ENCODE measurements at places on chromosomes 3 and 15. TPM values are rescaled to one million over a fixed set of nuclear protein-coding genes. Genes with fewer than 3 reads are reported as not detected.

- peaks cover 12% of the 10 kb centered on the region for H3K4me1 ChIP-seq
- H3K36me3 ChIP-seq = peaks cover 1% of the 10 kb centered on the region
- H3K27ac ChIP-seq = no peak overlapping the region
- no peaks in the 10 kb centered on the region for H3K27me3 ChIP-seq
- no peak for DNase-seq
Observed at GRCh38 chr3:11580645-11581044, 63.1 kb downstream of the VGLL4 start.

DNA sequence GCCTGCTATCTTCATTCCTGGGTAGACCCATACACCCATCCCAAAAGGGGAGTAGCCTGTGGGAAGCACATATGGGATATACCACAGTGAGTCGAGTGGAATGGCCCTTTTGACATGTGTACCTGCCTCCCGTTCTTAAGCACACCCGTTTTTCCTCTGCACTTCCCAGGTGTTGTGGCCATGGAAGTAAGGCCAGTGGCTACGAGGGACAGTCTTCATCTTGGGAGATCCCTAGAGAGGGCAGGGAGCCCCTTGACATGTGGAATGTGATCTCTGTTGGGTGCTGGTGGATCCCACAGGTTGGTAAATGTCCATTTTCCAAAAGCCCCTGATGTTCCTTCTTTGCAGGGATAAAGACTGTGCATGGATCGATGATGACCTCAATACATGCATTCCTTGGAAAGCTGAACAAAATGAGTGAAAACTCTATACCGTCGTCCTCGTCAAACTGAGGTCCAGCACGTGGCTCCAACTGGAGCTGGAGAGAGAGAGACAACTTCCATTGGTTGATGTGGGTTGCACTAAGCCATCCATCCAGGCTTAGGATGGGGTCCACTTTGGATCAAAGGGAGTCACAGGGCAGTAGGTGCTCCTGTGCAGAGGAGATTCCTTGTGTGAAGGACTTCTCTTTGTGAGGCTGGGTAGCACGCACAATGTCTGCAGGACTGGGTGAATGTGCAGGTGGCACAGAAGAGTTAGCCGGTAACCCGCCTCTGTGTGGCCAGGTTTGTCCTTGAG, 136.8 kb downstream of the SNRPN start:
- H3K4me1 ChIP-seq = no peaks in the 10 kb centered on the region
- H3K27me3 ChIP-seq = no peaks in the 10 kb centered on the region
- peaks cover 87% of the 10 kb centered on the region for H3K36me3 ChIP-seq
- H3K4me3 ChIP-seq = no peak overlapping the region
- no peak overlapping the region for H3K27ac ChIP-seq
- DNase-seq = no peak

GRCh38 chr3:9270704-9271103, 21.3 kb upstream of the SRGAP3 start:
- H3K36me3 ChIP-seq = no peaks in the 10 kb centered on the region
- no peaks in the 10 kb centered on the region for H3K27me3 ChIP-seq
- H3K27ac ChIP-seq = no peak overlapping the region
- H3K4me3 ChIP-seq = no peak overlapping the region

DNA sequence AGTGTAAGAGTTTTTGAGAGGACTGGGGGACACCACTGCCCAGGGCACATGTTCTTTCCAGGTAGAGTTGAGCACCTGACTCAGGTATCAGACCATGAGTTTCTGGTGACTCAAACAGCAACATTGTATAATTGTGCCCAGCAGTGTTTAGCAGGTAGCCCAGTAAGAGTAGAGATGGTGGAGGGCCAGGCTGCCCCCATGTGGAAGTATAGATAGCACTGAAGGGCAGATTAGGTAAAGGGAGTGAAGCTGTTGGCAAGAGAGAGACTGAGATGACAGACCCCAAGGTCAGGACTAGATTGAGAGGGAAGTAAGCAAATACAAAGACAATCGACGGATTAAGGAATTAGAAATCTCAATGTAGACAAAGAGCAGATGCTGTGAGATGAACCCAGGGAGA, 74.6 kb downstream of the TRIM42 start:
- H3K4me3 ChIP-seq = no peak overlapping the region
- H3K36me3 ChIP-seq = no peaks in the 10 kb centered on the region
- H3K4me1 ChIP-seq = no peaks in the 10 kb centered on the region

GRCh38 chr3:43759938-43760337, 69.2 kb downstream of the ABHD5 start:
- no peaks in the 10 kb centered on the region for H3K27me3 ChIP-seq
- no peaks in the 10 kb centered on the region for H3K36me3 ChIP-seq
- H3K27ac ChIP-seq = peak overlapping the region; percentile 86
- no peak overlapping the region for H3K4me3 ChIP-seq
- H3K4me1 ChIP-seq = peaks cover 47% of the 10 kb centered on the region

DNA sequence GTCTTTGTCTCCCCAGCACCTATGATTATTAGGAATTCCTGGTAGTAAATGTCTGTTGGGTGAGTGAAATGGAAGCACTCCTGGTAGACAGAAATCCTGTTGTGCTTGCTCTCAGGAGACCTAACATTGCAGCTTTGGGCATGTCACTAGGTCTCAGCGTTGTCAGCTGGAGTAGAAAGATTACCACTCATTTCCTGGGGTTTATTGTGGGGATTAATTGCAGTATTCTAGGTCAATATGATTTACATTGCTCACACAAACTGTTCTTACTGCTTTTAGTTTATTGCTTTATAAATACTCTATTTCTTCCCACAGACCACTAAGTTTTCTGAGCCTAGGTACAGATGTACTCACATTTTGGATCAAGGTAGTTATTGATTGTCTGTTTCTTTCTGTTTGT, 5.1 kb downstream of the TSEN2 start:
- H3K36me3 ChIP-seq = peaks cover 28% of the 10 kb centered on the region
- H3K27me3 ChIP-seq = no peaks in the 10 kb centered on the region
- no peak overlapping the region for H3K4me3 ChIP-seq
- no peak for DNase-seq

DNA sequence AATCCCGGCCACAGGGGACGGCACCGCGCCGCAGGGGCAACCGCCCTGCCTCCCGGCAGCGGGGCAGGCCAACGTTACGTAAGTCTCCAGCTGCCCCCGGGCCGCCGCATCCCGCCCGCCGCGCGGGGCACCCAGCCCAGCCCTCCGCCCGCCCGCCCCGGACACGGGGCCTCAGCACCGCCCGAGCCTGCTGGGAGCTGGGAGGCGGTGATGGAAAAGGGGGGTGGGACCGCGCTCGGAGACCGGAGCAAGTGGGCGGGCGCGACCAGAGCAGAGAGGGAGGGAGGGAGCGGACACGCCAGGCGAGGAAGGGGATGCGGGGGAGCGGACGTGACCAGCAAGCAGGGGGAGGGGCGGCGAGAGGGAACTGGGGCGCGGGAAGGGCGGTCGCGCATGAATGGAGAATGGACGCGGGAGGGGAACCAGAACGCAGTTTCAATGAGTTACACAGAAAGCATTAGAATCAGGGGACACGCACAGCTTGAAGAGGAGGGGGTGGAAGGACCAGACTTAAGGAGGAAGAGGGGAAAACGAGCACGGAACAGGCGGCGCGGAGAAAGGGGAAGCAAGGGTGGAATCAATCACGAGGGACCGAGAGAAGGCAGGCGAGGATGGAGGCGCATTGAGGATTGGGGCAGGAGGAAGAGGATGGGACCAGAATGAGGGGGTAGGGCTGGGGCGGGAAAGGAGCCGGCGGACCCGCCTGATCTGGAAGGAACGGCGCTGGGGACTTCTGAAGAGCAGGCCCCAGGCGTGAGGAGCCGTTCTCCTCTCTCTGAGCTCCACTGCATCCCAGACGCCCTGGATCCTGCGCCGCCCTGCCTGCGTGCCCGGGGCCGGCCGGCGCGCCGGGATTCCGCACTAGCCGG, 559 bp downstream of the PKM start:
- H3K4me3 ChIP-seq = peak overlapping the region; percentile 85
- DNase-seq = peak; percentile 85
- peaks cover 33% of the 10 kb centered on the region for H3K4me1 ChIP-seq

DNA sequence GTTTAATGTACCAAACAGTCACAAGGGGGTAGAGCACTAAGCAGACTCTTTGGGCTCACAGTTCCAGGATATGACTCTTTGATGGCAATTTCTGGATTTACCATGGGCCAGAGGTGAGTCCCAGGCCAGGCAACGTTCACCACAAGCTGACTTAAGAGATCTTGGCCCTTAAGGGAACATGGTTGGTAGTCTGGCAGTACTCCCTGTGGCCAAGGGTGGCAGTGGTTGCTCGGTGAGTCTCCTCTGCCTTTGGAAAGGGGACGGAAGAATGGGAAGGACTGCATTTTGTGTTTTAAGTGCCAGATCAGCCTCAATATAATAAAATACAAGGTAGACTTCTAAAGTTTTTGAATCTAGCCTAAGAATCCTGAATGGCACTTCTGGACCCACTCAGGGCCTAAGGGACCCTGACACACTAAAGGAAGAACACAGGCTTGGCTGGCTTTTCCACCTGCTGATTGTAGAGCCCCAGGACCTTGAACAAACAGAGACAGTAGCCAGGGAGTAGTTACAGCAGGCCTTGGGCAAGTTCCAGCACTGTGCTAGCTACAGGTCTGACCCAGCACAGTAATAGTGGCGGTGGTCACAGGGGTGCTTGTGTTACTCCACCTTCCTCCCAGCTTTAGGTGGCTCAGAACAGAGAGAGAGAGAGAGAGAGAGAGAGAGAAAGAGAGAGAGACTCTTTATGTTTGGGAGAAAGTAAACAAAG, 730.7 kb upstream of the ALCAM start:
- no peak for DNase-seq
- H3K4me3 ChIP-seq = no peak overlapping the region
- H3K27me3 ChIP-seq = no peaks in the 10 kb centered on the region
- H3K4me1 ChIP-seq = no peaks in the 10 kb centered on the region
- H3K36me3 ChIP-seq = no peaks in the 10 kb centered on the region
- H3K27ac ChIP-seq = no peak overlapping the region

DNA sequence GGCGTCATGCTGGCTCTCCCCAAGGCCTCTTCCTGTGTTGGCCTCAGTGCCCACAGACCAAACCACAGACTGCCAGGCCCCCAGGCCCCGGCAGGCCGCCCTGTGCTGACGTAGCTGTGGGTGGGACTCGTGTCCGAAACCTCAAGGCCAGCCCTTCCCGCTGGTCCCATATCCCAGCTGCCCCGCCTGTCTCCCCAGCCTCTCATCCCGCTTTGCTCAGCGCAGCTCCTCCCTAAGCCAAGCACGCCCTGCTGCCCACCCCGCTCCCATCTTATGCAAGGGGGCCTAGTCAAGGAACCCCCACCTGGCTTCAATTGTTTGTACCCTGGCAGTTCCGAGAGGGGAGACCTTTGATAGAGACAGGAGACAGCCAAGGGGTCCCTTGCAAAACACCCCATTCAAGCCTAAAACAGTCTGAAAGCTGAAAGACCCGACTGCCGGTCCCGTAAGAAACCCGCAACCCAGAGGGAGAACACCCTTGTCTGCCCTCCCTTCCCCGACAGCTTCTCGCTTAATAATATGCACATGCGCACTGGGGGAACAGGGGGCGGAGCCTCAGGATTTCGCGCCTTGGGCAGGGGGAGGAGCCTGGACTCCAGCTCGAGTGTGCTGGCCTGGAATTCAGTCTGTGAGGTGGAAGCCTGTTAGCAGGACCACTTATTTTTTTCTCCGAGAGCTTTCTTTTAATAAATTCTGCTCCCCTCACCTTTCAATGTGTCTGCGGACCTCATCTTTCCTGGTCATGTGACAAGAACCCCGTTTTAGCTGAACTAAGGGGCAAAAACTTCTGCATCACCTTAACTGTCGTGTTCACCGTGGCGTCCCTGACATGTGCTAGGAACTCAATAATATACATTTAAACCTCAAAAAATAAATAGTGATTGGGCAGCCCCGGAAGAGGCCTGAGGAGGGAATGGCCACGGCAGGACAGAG, 17.2 kb downstream of the TNFAIP8L3 start:
- H3K36me3 ChIP-seq = no peaks in the 10 kb centered on the region
- H3K27me3 ChIP-seq = no peaks in the 10 kb centered on the region
- peak overlapping the region; percentile 42 for H3K4me3 ChIP-seq
- DNase-seq = peak; percentile 68

DNA sequence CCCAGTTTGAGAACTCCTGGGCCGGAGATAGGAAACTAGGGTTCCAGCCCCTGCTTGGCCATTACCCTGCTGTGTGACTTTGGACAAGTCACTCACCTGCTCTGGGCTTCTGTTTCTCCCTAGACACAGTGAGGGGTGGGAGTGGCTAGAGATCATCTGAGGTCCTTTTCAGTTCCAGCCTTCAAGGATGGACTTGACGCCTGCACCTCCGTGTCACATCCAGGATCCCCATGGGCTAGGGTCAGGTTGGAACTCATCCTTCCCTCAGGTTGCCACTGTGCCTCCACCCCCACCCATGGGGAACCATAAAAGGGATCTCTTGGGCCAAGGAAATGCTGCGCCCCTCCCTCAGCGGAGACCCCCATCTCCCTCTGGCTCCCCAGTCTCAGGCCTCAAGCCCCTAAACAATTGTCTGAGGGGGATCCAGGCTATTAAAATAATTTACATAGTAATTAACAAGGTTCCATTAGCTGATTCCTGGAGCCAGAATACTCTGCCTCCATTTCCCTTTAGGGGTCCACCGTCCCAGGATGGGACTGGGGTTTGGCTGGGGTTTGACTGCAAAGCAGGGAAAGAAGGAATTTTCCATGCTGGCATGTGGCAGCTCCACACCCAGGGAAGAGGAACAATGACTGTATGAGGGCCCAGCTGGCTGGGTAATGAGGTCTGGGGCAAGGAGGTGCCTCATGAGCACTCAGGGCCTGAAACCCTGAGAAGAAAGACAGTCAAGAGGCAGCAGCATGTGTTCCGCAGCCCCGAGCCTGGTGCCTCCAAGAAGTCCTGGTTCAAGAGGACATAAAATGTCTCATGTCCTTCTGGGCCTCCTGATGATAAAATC, 177.7 kb downstream of the SMAD6 start:
- H3K36me3 ChIP-seq = no peaks in the 10 kb centered on the region
- H3K4me1 ChIP-seq = peaks cover 3% of the 10 kb centered on the region
- H3K27me3 ChIP-seq = peaks cover 5% of the 10 kb centered on the region
- no peak for DNase-seq

DNA sequence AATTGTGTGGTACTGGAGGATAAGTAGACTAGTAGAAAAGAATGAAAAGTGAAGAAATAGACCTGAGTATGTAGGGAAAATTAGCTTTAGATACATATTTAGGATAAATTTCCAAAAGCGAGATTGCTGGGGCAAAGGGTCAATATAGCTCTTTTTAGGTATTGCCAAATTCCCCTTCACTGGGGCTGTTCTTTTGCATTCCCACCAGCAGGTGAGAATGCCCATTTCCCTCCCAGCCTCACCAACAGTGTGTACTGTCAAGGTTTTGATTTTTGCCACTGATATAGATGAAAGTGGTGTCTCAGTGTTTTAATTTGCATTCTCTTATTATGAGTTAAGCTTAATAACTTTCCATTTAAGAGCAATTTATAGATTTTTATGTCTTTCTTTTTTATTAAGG, 35.7 kb upstream of the BHLHE40 start:
- no peaks in the 10 kb centered on the region for H3K4me1 ChIP-seq
- H3K4me3 ChIP-seq = no peak overlapping the region

DNA sequence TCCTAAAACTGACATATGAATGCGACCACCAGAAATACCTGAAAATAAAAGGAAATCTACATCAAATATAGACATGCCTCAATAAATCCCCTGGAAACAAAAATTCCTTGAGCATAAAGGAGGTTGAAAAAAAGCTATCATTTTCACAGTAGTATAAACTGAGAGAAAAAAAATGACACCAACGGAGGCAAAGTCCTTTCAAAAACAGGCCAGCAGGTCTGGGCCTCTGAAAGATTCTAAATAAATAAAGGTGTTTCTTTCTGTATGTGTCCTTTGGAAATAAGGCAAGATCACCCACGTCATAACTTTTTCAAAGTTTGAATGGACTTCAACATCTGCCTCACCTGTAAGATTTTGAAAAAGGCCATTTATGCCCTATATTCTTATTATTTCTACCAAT, 5.0 kb downstream of the CLPX start:
- DNase-seq = no peak
- H3K4me3 ChIP-seq = no peak overlapping the region
- no peak overlapping the region for H3K27ac ChIP-seq
- peaks cover 6% of the 10 kb centered on the region for H3K4me1 ChIP-seq
- H3K36me3 ChIP-seq = peaks cover 33% of the 10 kb centered on the region

C15orf62 gene
- 5.4 TPM for polyA plus RNA-seq

ARGFX gene
- not detected for polyA plus RNA-seq

TGM5 gene
- 0.03 TPM for polyA plus RNA-seq

ZNF774 gene
- 6.0 TPM for polyA plus RNA-seq

Data from large intestine (tissue), 12 donors.